ENCODE measurements at places on chromosomes 2 and 18.
A peak's percentile ranks its signal among the peaks of the same experiment; 100 is the strongest.

DNA sequence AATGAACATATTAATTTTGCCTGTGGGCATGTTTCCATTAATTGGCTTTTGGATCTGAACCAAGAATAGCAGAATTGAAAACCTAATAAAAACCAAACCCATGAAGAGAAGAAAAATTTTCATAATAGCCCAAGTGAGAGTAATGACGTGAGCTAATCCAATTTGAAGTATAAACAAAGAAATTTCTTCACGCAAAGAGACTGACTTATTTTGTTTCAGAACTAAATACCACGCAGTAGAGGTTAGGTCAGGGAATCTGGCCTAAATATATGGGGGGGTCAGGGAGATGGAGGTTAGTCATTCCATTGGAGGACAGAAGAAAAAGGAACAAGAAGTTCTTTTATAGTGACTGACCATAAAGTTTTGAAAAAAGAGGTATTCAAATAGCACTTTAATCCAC lies 94.1 kb upstream of the CYP1B1 start:
- no peak for DNase-seq

GRCh38 chr2:202187570-202187969 lies 50.8 kb downstream of the SUMO1 start:
- DNase-seq = no peak

GRCh38 chr2:96205888-96206287 lies 2.7 kb downstream of the STARD7 start:
- DNase-seq = no peak

GRCh38 chr18:74645679-74646078 lies 48.0 kb downstream of the ZNF407 start:
- no peak for DNase-seq

- DNase-seq = peak; percentile 76
These were observed 69.6 kb upstream of the RTN4 start for GRCh38 chr2:55119711-55120487.

GRCh38 chr2:62966991-62967390 lies 83.6 kb upstream of the OTX1 start:
- DNase-seq = no peak

DNA sequence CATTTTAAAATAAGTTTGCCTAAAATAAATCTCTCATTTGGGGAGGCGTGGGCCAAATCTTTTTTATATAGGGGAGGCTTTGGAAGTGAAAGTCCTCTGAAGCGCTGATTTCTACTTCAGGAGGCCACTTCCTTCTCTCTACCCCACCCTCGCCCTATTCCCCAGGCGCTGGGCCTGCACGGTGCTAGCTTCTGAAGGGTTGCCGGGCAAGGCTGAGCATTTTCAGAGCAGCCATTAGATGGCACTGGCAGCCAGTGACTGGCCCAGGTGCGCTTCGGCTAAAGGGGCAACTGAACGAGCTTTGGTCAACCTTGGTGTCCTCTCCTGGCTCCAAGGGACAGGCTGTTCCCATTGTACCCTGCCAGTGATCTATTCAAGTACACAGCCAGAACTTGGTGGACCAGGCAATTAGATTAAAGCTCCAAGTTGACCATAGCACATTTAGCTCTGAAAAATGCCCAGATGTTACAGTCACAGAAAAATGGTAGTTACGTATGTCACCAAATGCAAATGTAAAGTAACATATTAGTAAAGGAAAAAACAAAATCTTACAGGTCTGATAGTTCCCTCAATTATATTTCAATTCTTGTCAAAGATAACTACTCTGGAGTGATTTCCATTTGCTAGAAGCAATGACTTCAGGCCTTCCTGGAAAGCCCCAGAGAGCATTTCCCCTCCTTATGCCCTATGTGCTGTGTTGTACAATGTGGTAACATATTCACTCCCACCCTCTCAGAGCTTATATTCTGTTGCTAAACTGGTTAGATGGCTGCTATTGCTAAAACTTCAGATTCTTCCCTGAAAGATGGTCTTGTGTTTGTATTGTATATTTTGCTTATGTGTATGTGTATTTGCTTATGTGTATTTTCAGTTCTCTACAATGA lies 2.1 kb downstream of the POMC start:
- peak; percentile 59 for DNase-seq

- DNase-seq = peak; percentile 24
These were observed 6.5 kb upstream of the WNT6 start for GRCh38 chr2:218852911-218853667.

- DNase-seq = no peak
These were observed 67.2 kb upstream of the SP5 start for GRCh38 chr2:170647741-170648436.

All from inflammatory macrophage treated with lipopolysaccharide for 1 hour (primary cell).